Stimulated activated CD4-positive, alpha-beta T cell treated with anti-CD3 and anti-CD28 coated beads, Interleukin-4, amount 100 ng/mL, for 4 hours (primary cell): ENCODE measurements at places on chromosomes 7 and 10.

DNA sequence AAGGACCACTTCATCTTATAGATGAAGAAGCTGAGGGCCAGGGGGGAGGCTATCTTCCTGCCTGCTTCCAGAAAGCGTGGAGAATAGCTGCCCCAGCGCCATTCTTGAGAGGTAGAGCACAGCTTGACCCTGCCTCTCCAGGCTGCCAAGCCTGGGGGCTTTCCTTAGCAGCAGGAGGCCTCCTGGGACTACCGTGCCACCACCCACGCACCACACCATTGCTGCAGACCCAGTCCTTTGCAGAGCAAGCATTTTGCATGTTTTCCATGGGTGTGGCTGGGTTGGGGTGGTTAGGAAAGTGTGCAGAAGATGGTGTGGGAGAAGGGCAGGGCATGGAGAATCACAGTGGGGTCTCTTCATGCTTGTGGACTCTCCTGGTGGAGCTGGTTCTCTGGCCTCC lies 64.9 kb downstream of the TBXAS1 start:
- no peak for DNase-seq

DNA sequence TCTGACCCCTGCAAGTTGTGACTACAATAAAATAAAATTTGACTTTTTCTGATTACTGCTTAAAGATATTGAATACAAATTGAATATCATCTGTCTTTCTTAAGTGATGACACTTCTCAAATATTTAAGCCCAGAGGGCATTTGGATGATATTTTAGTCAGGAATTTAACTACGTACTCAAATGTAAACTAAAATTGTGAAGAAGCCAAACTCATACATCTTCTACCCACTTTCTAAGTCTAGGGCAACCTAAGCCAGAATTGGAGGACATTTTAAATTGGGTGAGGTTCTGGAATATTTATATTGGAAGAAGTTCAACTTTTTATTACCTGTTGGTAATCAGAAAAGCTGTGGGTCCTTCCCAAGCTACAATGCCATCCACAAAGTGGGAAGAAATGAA lies 149.1 kb upstream of the WDR11 start:
- DNase-seq, result no peak

GRCh38 chr10:33330543-33331378 lies 3.7 kb downstream of the NRP1 start:
- DNase-seq, result peak; percentile 71

- DNase-seq, result no peak
Observed at GRCh38 chr7:153193144-153193595, 433.6 kb downstream of the ACTR3B start.

- no peak for DNase-seq
Observed at GRCh38 chr10:75293446-75293820, 57.7 kb upstream of the COMTD1 start.

DNA sequence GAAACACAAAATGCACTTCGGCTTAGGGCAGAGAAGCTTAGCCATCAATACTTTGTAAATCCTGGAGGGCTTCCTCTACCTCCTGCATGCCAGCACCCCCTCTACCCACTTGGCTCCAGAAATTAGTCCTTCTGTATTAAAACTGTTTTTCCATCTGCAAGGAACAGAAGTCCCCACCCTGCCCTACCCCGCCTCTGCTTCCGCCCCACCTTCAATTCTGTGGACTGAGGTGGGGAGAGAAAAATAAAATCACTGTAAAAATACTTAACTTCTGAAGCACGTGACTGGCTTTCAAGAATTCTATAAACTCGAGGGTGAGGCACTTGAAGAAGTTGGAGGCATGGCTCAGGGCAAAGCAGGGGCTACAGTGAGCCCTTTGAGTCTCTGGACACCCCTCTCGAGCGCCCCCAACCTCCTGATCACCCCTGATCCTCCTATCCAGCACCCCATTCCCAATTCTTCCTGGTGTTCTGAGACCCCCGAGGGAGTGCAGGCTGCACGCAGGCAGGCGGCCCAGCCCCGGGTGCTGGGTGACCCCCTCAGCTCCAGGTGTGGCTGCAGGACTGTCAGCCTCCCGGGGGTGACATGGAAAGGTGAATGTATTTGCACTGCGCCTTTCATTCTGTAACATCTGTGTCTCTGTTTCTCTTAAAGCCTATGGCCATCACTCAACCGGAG lies 7.3 kb upstream of the KIAA1217 start:
- DNase-seq, result no peak

GRCh38 chr7:104442481-104442880 lies 114.1 kb downstream of the LHFPL3 start:
- no peak for DNase-seq

GRCh38 chr10:51311228-51311627 lies 236.9 kb downstream of the PRKG1 start:
- DNase-seq, result no peak

DNA sequence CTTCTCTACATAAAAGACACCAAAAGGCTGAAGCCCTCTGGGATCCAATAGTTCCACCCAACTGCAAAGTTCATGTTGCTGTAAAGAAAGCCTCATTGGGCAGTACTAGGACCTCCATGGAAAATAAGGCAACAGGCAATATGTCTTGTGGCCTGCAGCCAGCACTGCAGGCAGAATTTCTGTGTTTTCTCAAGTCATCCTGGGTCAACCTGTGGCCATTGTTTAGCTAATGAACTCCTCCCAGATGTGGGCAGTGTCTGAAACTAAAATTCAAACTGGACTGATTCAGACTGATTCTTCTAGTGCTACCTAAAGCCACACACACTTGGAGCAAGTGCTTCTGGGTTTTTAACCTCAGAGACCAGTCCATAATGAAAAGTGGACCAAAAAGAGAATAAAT lies 141.5 kb downstream of the PPP1R17 start:
- no peak for DNase-seq

DNA sequence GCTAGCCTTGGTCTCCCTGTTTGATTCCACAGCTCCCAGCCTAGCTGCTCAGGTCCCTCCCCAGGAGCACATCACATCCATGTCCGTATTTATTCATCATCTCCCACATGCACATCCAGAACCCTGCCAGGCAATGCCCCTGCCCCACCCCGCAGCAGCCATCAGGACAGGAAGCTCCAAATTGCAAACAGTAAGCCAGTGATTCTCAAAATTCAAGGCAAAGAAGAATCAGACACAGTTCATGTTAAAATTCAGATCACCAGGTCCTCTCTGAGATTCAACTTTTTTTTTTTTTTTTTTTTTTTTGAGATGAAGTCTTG lies 17.7 kb downstream of the LRRC20 start:
- no peak for DNase-seq

GRCh38 chr7:141290973-141291372 lies 217.1 kb downstream of the TMEM178B start:
- DNase-seq, result no peak

- no peak for DNase-seq
Observed at GRCh38 chr7:150511048-150511447, 3.6 kb upstream of the GIMAP7 start.

DNA sequence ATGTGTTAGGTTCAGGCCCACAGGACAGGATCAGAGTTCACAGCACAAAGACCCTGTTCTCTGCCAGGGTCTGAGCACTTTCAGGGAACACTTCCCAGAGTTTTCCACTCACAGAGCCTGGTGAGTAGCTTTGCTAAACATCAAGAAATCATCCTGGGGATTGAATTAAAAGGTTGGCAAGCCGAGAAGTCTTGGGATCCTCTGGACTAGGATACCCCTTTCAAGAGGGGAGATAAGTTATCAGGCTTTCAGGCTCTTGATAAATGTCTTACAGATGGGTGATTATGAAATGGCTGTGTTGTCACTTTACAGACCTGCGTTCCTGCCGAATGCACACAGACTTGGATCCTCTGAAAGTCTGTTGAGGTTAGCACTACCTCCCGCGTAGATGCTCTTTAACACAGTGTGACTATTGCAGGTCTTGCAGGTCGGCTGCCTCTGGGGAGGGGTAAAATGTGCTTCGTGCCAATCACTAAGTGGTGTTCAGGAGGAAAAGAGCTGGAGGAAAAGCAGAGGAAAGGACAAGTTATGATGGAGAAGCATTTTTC lies 473.5 kb upstream of the AKR1E2 start:
- DNase-seq, result no peak

DNA sequence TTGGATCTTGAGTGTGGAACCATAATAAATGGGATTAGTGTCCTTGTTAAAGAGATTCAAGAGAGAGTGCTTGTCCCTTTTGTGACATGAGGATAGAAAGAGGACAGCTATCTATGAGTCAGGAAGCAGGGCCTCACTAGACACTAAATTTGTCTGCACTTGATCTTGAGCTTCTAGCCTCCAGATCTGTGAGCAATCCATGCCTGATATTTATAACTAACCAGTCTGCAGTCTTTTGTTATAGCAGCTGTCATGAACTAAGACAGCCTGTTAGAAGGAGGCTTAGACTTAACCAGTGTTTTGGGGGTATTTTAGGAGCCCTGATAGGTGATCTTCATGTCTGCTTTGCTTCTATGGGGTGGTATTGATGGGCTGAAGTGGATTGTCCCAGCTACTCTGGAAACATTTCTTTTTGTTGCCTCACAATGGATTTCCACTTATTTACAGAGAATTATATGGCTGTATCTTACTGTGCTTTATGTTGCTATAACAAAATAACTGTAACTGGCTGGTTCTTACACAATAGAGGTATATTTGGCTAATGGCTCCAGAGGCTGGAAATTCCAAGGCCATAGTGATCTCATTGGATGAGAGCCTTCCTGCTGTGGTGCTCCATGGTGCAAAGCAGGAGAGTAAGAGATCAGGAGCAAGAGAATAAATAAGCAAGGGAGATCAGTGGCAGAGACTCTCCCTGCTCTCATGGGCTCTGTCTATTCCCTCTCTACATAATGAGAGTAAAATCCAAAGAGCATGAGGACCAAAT lies 23.4 kb upstream of the AKR1C3 start:
- no peak for DNase-seq

- no peak for DNase-seq
Observed at GRCh38 chr10:113169853-113170460, 219.9 kb downstream of the TCF7L2 start.

DNA sequence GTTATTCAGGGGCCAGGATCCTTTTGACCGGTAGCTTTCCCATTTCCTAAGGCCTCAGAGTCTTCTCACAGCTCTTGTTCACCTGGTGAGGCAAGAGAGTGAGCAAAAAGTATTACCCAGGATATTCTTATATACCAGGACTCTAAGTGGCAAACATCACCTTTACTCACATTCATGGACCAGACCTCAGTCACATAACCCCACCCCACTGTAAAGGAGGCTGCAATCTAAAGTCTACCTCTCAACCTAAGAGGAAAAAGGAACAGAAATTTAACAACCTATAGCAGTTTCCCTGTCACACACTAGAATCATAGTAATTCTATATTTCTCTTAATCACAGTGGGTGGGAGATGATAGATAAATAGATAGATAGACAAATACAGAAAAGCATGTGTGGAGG lies 176.0 kb upstream of the PTPRZ1 start:
- DNase-seq, result no peak

- DNase-seq, result no peak
Observed at GRCh38 chr7:101743995-101744360, 73.4 kb upstream of the CUX1 start.

- no peak for DNase-seq
Observed at GRCh38 chr7:5685205-5685604, 96.3 kb downstream of the RNF216 start.
